ENCODE measurements at places on chromosomes 2 and 18.

- no peak for DNase-seq
Observed at GRCh38 chr2:67772216-67773170, 290.3 kb downstream of the C1D start.

DNA sequence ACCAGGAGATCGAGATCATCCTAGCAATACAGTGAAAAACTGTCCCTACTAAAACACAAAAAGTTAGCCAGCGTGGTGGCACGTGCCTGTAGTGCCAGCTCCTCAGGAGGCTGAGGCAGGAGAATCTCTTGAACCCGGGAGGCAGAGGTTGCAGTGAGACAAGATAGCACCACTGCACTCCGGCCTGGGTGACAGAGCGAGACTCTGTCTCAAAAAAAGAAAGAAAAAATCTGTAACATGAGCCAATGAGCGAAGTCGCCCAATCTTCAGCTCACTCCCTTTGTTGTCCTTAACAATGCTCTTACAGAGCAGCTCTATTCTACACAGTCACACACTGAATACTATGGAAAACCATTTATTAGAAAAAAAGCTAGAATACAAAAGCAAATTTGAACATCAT lies 22.0 kb downstream of the FAM98A start:
- DNase-seq, result no peak

GRCh38 chr2:23828256-23828980 lies 98.5 kb downstream of the ATAD2B start:
- DNase-seq, result no peak

DNA sequence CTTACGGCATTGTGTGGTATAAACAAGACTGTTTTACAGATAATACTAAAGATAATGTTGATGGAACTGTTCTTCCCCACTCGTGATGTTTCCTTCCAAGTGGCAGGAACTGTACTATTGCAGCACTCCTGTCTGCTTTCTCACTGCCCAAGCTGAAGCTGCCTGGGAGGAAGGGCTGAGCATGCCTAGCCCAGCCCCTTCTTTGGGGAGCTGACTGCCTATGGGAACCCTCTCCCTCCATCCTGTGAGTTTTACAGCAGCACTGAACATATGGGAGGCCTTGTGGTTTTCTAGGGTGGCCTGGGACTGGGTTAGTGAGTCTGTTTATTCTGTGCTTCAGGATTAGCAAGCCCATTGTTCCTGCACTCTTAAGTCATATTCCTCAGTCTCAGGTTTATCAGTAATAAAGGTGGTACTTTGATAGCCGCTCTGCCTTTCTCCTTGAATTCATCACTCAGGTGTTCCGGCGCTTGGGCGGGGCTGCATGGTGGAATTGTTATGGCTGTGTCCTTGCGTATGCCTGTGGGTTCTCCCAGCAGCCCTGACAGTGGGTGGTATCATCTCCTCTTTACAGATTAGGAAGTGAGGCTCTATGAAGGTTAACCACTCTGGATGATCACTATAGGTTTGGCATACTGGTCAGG lies 379.7 kb downstream of the PTPRM start:
- DNase-seq, result no peak

DNA sequence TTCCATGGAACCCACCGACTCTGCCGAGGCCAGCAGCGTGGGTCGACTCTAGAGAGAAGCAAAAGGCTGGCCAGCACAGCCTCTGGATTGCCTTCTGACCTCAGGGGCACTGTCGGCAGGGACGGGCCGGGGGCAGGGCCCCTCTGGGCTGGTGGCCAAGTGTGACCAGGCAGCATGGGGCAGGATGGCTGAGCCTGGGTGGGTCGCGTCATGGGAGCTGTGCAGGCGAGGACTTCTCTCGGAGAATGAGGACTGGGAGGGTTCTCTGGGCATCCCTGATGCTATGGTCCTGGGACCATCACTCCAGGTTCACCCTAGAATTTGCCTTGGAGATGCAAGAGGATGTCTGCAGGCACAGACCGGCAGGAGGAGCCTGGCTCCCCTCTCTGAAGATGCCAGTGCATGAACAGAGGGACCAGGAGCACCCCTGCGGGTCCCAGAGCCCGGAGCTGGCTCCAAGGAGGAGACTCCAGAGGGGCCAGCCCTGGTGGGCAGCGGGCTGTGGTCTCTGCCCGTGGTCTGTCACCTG lies 289.2 kb downstream of the NDUFA10 start:
- no peak for DNase-seq

DNA sequence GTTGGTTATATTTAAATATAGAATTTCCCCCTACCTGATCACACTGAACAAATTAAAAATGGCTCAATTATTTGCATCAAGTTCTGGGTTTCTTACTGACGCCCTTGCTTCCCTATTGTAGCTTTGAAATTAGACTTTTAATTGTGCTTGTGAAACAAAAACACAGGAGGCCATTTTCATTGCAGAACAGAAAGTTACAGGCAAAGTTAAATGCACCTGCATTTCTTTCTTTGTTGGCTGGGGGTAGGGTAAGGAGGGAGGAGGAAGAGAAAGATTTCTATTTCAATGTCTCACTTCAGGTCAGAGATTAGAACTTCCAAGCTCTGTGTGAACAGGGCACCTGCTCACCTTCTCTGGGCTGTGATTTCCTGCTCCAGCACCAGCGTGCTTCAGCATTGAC lies 199.6 kb downstream of the BCL11A start:
- DNase-seq, result no peak

DNA sequence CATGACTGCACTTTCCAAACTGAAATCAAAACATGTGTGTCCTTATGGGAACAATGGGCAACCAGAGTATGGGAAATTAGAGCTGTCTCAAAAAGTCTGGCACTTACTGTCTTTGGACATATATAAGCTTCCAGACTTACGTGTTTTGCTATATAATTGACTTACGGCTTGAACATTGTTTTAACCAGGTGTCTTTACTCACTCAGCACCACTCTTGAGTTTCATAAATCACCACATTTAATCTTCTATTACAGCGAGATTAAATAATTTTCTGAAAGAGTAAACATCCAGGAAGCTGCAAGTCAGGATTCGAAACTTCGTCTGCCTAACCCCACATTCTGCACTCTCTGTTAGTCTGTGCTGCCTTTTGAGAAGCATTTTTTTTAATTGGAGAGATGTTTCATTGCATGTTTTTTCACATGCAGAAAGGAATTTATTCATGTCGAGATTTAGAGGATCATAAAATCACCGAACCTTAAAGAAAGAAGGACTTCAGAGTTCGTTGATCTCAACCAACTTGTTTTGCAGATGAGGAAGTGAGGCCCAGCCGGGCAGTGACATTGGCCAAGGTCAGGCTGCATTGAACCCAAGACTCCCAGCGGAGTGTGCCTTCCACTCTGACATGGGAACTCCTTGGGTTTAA lies 137.3 kb downstream of the SETBP1 start:
- no peak for DNase-seq

GRCh38 chr2:40266201-40266600 lies 185.7 kb downstream of the SLC8A1 start:
- no peak for DNase-seq

DNA sequence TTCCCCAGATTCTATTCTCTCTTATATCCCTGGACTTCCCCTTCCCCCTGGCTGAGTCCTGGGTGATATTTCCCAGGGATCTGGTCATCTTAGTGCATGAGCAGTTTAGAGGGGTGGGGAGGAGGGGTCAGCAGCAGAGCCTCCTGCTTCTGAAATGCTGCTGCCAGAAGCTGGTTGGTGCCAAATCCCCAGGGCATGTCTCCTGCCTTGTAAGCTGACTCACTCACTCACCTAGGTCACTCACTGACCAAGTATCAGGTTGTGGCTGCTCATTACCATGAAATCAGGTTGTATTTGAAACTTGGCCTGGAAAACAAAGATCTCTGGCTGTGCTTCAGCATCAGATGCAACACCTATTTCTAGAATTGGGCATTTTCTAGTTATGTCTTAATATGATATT lies 14.3 kb downstream of the GPR39 start:
- DNase-seq, result no peak

DNA sequence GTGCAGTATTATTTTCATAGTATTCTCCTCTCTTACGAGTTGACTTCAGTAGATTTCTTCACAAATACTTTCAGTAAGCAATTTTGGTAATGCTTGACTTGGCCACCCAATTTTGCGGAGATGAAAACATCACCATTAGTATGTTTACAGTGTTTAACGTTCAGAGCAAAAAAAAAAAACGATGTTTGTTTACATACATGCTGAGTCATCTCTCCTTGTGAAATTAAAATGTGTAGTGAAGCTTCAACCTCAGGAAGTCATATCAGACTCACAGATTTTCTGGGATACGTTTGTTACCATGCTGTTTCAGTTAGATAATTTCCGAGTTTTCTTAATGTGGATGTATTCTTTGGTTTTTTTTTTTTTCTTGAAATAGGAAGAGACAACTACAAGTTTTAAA lies 100.1 kb downstream of the CTNNA2 start:
- DNase-seq, result no peak

- no peak for DNase-seq
Observed at GRCh38 chr18:7604361-7604760, 37.2 kb downstream of the PTPRM start.

- no peak for DNase-seq
Observed at GRCh38 chr2:232908695-232909094, 38.6 kb downstream of the SNORC start.

GRCh38 chr2:179584760-179585159 lies 276.7 kb downstream of the ZNF385B start:
- no peak for DNase-seq

DNA sequence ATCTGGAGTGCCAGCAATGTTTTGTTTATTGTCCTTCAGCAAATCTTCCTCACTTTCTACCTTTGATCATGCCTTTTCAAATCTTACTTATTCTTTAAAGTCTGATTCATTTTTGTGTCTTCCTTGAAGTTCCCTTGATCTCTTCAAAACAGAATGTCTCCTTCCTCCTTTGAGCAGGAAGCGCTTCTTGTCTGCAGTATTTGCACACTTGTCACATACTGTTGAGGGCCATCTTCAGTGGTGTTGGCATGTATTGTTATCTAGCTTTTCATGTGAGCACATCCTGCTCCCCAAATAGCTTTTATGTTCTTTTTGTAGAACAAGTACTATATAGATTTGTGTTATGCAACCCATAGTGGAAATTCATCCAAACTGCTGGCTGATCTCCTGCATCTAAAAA lies 5.9 kb upstream of the CERS6 start:
- DNase-seq, result no peak

DNA sequence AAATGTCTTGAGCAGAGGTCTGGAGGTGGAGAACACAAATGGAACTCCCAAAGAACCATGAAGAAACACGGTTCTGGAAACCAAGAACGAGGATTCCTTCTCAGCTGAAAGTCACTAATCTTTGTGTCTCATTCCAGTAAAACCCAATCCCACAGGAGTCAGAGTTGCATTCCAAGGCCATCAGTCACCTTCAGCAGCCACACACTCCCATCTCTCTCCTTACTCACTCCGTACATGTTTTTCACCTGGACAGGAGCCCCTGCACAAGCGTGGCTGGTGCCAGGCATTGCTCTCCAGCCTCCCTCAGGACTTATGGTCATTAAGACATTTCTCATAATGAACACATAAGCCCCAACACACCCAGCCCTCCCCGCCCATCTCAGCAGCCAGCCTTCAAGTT lies 175.4 kb upstream of the SIX2 start:
- no peak for DNase-seq

GRCh38 chr2:48253301-48253700 lies 276.7 kb upstream of the STON1 start:
- no peak for DNase-seq

DNA sequence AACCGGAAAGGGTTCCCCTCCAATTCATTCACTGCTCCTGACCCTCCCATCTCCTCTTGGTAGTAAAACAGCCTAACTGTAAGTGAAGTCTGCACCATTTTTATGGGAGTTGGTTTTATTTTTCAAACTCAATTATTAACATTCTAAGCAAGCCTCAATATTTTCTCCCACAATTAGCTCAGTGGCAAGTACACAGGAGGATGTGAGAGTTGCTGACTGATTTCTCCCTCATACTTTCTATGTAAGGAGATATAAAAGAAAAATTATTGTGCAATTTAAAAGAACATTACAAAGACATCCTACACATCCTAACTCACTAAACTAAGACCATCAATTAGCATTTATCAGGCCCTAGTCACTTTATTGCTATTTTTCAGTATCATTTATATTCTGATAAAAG lies 73.9 kb downstream of the PIAS2 start:
- DNase-seq, result no peak

DNA sequence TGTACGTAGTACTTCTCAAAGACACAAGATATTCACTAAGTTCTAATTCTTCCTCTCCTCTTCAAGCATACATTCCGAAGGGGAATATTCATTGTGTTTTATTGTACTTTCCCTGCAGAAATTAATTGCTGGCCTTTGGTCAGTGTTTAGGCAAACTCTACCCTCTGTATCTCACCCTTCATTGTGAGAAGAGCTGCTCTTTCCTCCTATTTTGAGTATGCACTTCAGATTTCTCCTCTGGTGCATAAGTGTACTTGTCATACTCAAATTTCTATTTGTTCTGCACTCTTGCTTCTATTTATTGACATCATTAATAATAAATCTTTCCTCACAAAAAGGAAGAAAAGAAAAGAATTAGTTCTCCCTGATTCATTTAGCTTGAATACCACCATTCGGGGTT lies 485.4 kb upstream of the SLC8A1 start:
- DNase-seq, result no peak

GRCh38 chr2:120141300-120142069 lies 81.7 kb downstream of the TMEM185B start:
- DNase-seq, result no peak

GRCh38 chr2:142220901-142221300 lies 90.1 kb upstream of the LRP1B start:
- DNase-seq, result no peak

DNA sequence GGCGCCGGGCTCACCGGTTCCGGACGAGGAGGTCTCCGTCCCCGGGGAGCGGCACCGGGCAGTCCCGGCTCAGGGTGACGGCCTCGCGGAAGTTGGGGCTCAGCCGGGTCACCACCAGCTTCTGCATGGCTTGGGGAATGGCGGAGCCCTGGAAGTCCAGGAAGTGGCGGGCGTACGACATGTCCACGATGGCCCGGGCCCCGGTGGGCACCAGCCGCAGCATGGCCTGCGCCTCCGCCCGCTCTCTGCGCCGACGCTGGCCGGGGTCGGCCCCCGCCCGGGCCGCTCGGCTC lies 157 bp downstream of the PTGR3 start:
- DNase-seq, result no peak

DNA sequence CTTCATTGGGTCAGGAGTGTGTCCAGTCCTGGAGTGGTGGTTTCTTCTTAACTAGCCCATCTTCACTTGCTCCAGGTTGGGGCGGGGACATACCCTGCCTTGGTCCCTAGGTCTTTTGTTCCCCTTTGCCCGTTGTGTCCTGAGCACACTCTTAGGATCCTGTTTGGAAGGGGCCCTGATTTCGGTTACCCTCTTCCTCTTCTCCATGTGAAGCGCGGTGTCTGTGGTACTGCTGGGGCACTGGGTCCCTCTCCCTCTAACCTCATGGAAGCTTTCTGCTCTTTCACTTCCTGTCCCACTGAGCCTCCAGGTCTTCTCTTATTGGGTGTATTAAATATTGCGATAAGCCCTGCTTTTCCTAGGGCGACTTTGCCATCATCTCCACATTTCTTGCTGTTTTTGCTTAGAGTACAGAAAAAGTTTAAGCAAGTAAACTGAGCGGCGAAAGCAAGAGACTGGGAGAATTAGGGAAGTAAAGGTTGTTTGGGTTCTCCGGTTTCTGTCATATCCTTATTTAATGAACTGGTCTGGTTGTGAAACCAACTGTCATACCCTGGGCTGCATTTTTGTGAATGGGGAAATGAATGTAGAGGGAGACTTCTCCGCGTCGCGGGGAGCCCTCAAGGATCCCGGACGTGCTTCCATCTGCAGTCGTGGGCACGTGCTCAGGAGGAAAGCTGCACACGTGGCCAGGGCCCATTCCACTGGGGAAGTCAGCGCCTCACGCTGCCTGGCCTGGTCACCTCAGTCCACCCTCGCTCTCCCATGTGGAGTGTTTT lies 73.8 kb upstream of the B3GNT7 start:
- DNase-seq, result peak; percentile 26

Data from GM12891 (cell line).